ENCODE measurements at places on chromosomes 12 and 14. TPM values are rescaled to one million over a fixed set of nuclear protein-coding genes. Genes with fewer than 3 reads are reported as not detected.

Gene OR6C68
- not detected for total RNA-seq

Gene HIGD1C
- total RNA-seq: not detected

Gene RNASE7
- not detected for total RNA-seq

Gene SEL1L
- total RNA-seq: 55.2 TPM

Gene GZMH
- total RNA-seq: not detected

Gene CACNA2D4
- total RNA-seq: 1.8 TPM

Gene CLEC2A
- total RNA-seq: not detected

Gene LRRK2
- 1.6 TPM for total RNA-seq

Gene TUBA1A
- total RNA-seq: 301 TPM

Gene ITPR2
- total RNA-seq: 11.4 TPM

Gene CD163
- not detected for total RNA-seq

Gene SLC7A8
- total RNA-seq: 4.6 TPM

Gene STAC3
- 4.5 TPM for total RNA-seq

Gene HCFC2
- total RNA-seq: 4.7 TPM

Gene SUSD6
- 23.1 TPM for total RNA-seq

Gene PTHLH
- total RNA-seq: 2.3 TPM

Gene CLEC1B
- not detected for total RNA-seq

Gene LBHD2
- total RNA-seq: not detected

Gene ACRBP
- total RNA-seq: 0.13 TPM

Gene LGR5
- not detected for total RNA-seq

Gene CACNA1C
- 4.3 TPM for total RNA-seq

Gene SAMD15
- 0.39 TPM for total RNA-seq

Gene CDKN3
- 42.9 TPM for total RNA-seq

Gene CPNE6
- total RNA-seq: not detected

Gene RASSF8
- 24.6 TPM for total RNA-seq

Gene HELB
- 1.3 TPM for total RNA-seq

Gene PUS1
- 13.2 TPM for total RNA-seq

Gene VIPAS39
- 38.9 TPM for total RNA-seq

Gene CLEC9A
- total RNA-seq: not detected

Gene KRT75
- not detected for total RNA-seq

Gene LPCAT3
- total RNA-seq: 28.0 TPM

Gene CIROP
- total RNA-seq: 0.88 TPM

Gene DPPA3
- total RNA-seq: not detected

Gene GLT8D2
- total RNA-seq: 13.1 TPM

Gene ALX1
- 0.26 TPM for total RNA-seq

Gene LRFN5
- 14.7 TPM for total RNA-seq

Gene ADCY4
- 0.88 TPM for total RNA-seq

Gene HOXC12
- total RNA-seq: not detected
